ENCODE measurements at places on chromosomes 16 and 17.
A peak's percentile ranks its signal among the peaks of the same experiment; 100 is the strongest.

GRCh38 chr17:65698381-65699061 is 137.1 kb upstream of the AXIN2 start:
- no peak for DNase-seq

DNA sequence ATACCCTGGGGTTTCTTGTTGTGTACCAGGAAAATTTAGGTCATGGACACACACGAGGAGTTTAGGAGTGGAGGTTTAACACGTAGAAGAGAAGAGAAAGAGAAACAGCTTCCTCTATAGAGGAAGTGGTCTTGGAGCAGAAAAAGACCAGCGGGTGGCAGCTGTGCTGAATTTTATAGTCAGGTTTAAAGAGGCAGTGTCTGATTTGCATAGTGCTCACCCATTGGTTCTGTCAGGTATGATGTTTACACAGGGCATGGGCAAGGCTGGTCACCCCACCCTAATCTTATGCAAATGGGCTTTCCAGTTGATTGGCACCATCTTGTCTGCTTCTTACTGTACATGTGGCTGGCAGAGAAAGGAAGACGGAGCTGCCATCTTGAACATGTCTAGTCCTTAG is 309.0 kb downstream of the CDH13 start:
- DNase-seq: peak; percentile 2

- DNase-seq: peak; percentile 30
These were observed 2.4 kb downstream of the HIC1 start for GRCh38 chr17:2057175-2057759.

DNA sequence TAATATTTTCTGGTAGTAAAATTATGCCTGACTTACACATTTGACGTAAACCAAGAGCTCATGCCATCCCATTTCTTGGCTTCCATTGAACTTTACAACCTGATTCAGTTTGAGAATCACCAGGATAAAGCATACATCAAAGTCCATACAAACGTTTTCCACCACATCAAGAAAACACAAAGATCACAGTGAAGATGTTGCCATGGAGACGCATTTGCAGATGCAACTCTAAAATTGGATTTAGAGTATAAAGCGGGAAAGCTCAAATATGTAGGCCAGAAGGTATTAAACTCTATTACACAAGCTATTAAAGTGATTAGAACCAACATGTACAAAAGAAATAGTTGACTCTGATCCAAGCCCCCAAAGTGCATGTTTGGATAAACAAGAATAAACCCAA is 10.4 kb downstream of the C16orf46 start:
- DNase-seq: no peak

GRCh38 chr17:40097931-40098845 is 2.2 kb downstream of the NR1D1 start:
- DNase-seq: peak; percentile 40

DNA sequence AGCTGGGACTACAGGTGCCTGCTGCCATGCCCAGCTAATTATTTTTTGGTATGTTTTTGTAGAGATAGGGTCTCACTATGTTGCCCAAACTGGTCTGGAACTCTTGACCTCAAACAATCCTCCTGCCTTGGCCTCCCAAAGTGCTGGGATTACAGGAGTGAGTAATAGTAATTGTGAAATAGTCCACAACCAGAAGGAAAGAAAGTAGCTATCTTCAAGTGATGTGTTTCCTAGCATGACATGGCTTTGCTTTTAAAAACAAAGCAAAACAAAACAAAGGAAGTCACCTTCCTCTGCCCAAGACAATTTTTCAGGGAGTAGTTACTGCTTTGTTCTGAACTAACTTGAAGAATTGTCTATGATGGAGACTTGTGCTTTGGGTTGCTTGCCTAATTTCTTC is 27.0 kb downstream of the ATP6V0A1 start:
- no peak for DNase-seq

DNA sequence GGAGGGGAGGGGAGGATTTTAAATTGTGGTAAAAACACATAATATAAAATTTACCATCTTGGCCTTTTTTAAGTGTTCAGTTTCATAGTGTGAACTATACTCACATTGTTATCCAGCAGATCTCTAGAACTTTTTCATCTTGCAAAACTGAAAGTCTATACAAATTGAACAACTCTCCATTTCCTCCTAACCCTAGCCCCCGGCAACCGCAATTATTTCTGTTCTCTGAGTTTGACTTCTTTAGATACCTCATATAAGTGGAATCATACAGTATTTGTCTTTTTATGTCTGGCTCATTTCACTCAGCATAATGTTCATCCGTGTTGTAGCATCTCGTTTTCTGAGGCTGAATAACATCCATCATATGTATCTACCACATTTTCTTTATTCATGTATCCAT is 30.0 kb upstream of the MRTFB start:
- no peak for DNase-seq

DNA sequence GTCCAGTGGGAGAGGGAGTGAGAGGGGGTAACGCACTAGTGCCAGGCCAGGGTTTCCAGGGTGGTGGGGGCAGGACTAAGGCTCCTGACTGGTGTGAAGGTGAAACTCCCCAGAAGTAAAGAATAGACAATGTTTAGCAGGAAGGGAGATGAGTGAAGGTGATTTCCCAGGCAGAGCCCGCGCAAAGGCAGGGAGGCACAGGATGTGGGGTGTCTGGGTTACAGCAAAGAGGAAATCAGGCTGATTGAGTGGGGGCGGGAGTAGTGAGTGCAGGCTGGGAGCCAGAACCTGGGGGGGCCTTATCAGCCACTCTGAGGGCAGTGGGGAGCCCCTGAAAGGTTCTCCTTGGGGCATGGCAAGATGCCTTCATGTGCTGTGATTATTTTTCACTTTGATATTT is 167.5 kb downstream of the UTP18 start:
- peak; percentile 30 for DNase-seq

DNA sequence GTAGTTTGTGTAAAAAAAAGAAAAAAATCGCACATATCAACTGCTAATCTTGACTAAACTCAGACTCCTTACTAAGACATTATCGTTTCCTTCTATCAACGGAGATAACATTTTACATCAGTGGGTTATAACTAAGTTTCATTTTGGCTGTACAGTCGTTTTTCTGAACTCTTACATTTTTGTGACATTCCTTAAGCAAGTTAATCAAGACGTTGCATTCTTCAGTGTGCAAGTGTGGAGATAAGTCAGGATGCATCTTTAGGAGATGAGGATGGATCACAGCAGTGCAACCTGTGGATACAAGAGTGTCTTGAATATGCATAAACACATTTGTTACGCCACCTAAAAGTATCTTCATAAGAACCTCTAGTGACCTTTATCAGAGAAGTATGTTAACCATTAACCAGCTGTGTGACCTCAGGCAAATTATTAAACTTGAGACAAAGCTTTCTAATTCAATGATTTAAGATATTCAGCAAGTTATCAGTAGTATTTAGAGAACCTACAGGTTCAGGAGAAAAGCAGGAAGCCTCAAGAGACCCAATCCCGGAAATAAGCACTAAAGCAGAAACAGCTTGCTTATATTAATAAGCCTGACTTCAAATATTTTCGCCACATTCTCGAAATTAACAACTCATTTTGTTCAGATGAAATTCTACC is 9.4 kb downstream of the CMC2 start:
- DNase-seq: peak; percentile 44

DNA sequence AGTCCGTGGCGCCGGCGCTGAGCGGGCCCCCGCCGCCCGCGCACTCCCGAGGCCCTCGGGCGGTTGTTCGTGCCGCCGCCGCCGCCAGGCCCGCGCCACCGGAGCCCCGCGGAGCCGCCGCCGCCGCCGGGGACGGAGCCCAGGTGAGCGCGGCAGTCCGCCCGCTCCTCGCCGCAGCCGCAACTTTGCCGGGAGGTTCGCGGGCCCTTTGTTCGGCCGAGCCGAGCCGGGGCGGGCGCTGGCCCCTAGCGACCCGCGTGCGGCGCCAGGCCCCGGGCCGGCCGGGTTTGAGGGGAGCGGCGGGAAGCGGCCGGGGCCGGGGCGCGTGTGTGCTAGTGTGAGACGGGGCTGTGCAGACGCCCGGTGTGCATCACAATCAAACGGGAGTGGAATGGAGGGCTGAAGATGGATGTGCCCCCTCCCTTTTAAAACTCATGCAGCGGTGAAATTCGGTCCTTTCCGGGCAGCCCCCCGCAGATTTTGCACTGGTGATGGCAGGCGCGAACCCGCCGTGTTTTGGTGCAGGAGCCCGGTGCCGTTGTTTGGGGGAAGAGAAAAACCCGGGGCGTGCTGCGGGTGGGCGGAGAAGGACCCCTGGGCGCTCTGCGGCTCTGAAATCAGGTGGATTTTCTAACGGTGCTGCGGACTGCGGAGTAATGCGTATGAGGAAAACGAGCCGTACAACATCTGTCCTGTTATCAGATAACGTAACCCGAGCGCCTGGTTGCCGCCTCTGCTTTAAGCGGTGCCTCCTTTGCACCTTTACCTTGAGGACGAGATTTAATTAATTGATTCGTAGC is 823 bp downstream of the TNRC6C start:
- peak; percentile 60 for DNase-seq

DNA sequence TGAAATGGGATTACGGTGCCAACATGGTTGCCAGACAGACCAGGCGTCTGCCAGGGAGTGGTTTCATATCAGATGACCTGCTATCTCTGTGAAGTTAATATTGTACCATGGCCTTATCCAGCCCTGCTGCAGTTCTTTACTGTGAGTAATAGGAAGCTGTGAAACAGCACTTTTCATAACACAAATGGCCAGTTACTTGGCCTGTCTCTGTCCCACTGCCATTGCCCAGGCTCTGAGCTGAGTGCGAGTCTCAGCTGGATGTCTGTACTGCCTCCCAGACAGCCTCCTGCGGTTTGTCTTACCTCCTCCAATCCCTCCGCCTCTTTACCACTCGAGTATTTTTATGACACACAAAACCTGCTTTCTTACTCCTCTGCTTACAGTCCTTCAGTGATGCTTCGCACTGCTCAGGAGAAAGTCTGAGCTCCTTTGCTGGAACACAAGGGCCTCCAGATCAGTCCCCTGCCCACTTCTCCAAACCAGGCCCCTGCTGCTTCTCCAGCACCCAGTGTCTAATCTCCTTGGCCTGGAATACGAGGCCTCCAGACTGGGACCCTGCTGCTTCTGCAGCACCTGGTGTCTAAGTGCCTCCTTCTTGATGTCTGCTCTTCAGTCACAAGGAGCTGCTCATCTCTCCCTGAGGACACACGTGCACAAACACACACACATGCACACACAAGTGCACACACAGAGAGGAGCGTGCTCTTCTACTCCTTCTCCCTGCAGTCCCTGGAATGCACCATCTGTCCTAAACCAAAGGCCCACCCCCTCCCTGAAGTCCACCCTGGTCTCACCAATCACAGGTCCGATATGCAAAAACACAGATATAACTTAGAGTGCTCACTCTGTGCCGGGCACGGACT is 17.1 kb upstream of the RHOT1 start:
- DNase-seq: peak; percentile 69

All from hematopoietic multipotent progenitor cell treated with erythropoietin and hydrocortisone succinate and interleukin-3 and kit ligand, for 6 days (in vitro differentiated cells).